ENCODE measurements at places on chromosomes 1 and 21.

GRCh38 chr21:44392916-44393315 is 39.5 kb downstream of the TRPM2 start:
- no peak for DNase-seq

- no peak for DNase-seq
These were observed 441.7 kb downstream of the PRDM2 start for GRCh38 chr1:14141656-14142055.

- DNase-seq = no peak
These were observed 47.9 kb downstream of the ELF3 start for GRCh38 chr1:202058001-202058908.

- no peak for DNase-seq
These were observed 462.7 kb upstream of the CXADR start for GRCh38 chr21:17050156-17050555.

DNA sequence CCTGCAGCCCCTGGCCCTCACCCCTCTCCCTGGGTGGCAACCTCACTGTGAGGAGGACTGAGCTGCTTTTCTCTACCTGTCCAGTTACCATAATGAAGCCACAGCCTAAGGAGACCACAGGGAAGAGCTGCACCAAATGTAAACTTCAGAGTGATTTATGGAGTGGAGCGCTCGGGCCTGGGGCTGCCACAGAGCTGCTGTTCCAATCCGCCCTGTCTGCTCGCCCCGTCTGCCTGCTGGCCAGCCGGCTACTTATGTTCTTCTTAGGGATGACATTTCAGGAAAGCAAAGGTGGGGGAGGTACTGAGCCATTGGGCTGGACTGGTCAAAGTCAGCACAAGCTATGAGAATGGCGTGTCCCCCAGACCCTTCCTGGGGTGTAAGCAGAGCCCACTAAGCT is 17.9 kb downstream of the SYT6 start:
- DNase-seq = no peak

- no peak for DNase-seq
These were observed 224.9 kb downstream of the PTPRU start for GRCh38 chr1:29461115-29461739.

GRCh38 chr1:47675721-47676120 is 237.9 kb downstream of the FOXD2 start:
- no peak for DNase-seq
